ENCODE measurements at places on chromosomes 2 and 18. TPM values are rescaled to one million over a fixed set of nuclear protein-coding genes. Genes with fewer than 3 reads are reported as not detected.

SLC38A11 gene
- 0.55 TPM for total RNA-seq

RRM2 gene
- total RNA-seq: 4.4 TPM

DNAH6 gene
- total RNA-seq: 0.09 TPM

SPDYA gene
- total RNA-seq: 0.71 TPM

ADGRF3 gene
- total RNA-seq: under 0.01 TPM

CAPN14 gene
- total RNA-seq: under 0.01 TPM

SNRNP27 gene
- total RNA-seq: 31.3 TPM

ANKRD44 gene
- 6.0 TPM for total RNA-seq

SLC5A7 gene
- total RNA-seq: not detected

CCBE1 gene
- total RNA-seq: 21.7 TPM

SPIRE1 gene
- 24.6 TPM for total RNA-seq

REG1A gene
- not detected for total RNA-seq

TAF1B gene
- 18.2 TPM for total RNA-seq

ANKAR gene
- 6.5 TPM for total RNA-seq

ADAM23 gene
- 8.2 TPM for total RNA-seq
